Suppressor macrophage treated with lipopolysaccharide for 1 hour (primary cell): ENCODE measurements at places on chromosomes 1 and 21.

DNA sequence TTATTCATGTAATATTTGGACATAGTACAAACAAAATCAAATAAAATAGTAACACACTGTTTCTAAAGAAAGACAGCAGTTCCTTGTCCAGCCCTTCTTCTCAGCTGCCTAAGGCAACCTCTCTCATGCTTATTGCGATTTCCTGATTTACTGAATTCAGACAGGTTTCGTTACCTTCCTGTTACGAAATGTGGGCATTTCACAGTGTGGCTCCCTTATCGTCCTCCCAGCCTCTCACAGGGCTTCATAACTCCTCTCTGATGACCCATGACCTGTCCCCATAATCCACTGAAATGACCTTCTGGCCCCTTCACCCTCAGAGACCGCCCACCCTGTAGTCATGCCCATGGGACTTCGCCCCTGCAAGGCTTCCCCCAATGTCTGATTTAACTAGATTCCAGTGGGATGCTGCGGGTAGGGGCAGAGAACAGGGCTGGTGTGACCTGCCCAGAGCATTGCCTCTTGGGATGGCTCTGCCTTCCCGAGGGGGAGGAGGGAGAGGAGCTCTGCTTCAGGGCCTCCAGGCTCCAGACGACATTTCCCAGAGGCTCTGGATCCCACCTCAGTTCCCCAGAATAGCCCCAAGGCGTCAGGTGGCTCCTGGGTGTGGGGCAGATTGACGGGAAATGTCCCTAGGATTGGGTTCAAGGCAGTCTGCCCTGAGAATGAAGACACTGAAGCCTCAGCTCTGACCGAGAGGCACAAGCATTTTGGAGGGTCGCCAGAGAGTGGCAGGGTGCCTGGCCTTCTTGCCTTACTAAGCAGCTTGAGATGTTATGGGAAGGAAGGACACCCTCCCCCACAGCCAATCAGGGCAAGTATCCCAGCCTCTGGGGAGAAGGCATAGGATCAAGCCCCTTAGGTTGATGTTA lies 20.6 kb downstream of the PADI2 start:
- DNase-seq, result peak; percentile 65

DNA sequence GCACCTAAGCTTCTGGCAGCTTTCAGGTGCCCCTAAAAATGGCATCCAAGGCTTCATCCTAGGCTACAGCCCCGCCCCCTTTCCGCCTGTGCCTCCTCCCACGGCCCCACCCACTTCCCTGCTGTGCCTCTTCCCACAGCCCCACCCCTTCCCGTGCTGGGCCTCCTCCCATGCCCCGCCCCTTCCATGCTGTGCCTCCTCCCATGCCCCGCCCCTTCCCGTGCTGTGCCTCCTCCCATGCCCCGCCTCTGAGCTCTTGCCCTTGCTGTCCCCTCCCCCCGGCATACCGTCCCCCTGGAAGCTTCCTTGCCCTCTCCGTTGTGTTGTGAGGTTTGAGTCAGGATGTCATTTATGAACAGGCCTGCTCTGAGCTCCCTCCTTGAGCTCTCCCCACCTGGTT lies 228.5 kb upstream of the AJAP1 start:
- no peak for DNase-seq

DNA sequence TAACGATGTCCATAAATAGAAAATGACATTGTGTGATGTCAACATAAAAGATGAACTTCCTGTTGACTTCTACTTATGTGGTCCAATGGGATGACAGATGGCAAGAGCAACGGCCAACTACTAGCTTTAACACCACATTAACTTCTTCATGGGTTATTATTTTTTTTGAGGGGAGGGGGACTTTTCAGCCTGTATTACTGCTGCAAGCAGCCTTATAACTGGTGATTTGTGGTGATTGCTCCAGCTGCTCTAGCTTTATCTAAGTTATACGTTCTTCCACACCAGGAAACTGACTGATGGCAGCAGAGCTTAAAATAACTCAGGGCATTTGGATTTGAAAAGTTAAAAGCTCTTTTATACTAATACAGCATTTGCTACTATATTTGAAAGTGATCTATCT lies 228.8 kb upstream of the B3GALT2 start:
- no peak for DNase-seq

- no peak for DNase-seq
Measured at GRCh38 chr1:244454412-244454811, 2.7 kb upstream of the ADSS2 start.
